ENCODE measurements at places on chromosomes 16 and 17.

GRCh38 chr16:23857881-23858269 is 22.1 kb downstream of the PRKCB start:
- no peak for DNase-seq

DNA sequence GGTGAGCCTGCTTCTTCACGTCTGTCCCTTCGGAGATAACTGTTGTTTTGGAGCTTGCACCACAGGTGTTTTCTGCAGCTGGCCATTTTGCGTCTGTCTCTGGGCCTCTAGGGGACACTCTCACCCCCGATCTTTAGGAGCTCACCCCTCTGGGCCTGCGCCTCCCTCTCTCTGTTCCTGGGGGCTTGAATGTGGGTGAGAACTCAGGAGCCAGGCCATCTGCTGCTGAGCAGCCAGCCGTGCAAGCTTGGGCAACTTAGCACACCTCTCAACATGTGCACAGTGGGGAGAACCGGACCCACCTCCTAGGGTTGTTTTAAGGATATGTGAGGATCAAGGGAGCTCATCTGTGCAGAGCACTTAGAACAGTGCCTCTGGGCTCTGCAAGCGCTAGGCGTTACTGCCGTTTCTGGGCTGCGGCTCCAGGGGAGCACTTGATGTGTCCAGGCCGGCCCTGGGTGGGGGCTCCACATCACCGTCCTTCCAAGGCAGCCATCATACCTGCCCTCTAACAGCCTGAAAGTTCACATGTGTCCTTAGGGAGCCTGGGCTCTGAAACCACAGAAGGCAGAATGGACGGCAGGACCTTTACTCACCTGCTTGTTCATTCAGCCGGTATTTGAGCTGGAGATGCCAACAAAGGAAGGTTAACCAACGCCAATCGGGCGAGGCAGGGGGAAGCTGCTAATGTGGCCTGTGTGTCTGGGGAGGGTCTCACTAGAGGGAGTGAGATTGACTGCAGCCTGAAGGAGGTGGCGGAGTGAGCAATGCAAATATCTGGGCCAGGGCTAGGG is 66.3 kb downstream of the MRC2 start:
- no peak for DNase-seq

- no peak for DNase-seq
These were observed 6.6 kb upstream of the ARMC5 start for GRCh38 chr16:31452631-31453106.

DNA sequence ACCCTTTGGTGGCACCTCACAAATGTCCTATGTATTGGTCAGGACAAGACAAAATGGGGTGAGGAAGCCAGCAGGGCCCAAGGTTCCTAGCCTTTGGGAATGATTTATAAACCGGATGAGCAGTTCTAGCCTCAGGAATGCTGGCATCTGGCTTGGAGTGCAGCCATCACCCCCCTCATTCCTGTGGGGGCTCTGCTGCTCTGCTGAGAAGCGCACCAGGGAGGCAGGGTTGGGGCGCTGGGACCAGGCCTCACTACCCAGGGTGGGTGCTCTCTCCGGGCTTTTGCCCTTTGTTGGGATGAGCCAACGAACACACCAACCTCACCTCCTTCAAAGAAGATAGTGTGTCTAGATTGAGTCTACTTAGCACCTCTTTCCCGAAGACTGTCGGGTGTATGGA is 39.2 kb downstream of the TMEM11 start:
- DNase-seq, result no peak

GRCh38 chr17:31467502-31468256 is 76.2 kb downstream of the RAB11FIP4 start:
- DNase-seq, result no peak

DNA sequence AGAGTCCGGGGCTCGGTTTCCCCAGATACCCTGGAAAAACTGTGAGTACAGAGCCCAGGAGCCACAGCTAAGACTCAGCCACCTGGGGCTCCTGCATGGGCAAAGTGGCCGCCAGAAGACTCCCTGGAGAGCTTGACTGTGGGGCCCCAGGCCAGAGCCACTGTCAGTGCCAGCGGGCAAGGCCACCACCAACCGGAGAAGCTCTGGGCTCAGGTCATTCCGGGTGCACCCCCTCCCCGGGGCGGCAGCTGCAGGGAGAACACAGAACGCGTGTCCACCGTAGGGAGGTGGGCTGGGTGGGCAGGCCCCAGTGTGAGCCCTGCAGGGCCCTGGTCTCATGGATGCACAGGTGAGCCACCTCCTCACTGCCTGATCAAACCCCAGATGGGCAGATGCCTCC is 22.3 kb upstream of the RBFOX3 start:
- DNase-seq, result no peak

- DNase-seq, result no peak
These were observed 7.5 kb downstream of the CDR2 start for GRCh38 chr16:22366889-22367288.

GRCh38 chr17:54157542-54157941 is 334.8 kb downstream of the KIF2B start:
- DNase-seq, result no peak

DNA sequence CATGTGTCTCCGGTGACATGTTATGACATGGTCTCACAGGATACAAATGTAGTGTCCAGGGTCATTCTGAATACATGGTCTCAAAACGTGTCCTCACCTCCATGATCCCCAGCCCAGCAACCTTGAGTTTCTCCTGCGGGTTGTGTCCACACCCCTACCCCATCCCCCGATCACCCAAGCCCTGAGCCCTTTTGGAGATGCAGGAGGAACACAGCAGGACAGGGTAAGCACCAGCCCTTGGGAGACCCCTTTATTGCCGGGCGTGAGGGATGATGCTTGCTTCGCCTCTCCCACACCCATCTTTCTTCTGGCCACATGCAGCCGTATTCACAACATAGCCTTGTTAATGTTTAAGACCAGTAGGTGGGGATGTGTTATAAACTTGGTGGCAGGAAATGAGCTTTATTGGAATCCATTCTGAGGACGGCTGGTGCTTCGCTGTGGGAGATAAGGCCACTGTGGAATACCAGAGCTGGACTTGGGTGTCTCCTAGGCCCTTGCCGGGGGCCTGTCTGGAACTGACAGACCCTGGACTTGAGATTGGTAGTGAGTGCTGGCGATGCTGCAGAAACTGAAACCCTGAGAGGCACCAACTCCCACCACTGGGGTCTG is 5.5 kb downstream of the TMEM132E start:
- no peak for DNase-seq

All from left renal pelvis (tissue), 4 donors.